ENCODE measurements at places on chromosomes 5 and 9.

DNA sequence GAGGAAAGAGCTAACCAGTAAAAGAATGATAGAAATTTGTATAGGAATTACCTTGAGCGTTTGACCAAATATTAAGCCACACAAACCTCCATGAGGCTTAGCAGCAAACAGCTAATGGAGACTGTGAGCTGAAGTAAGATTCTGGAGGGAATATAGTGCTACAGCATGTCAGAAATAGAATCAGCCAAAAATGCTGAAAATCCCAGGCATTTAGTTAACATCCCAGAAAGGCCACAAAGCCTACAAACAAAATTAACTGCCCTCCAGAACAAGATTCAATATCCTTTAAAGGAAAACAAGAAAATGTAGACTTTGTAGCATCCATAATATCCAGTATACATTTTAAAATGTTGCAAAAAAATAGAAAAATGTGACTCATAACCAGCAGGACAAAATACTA is 257.8 kb upstream of the TUSC1 start:
- DNase-seq = no peak

GRCh38 chr5:51214746-51215145 is 168.5 kb upstream of the ISL1 start:
- no peak for DNase-seq

- DNase-seq = no peak
Measured at GRCh38 chr9:80797831-80798688, 891.3 kb downstream of the TLE1 start.

GRCh38 chr9:134258828-134259546 is 67.3 kb upstream of the RXRA start:
- no peak for DNase-seq

DNA sequence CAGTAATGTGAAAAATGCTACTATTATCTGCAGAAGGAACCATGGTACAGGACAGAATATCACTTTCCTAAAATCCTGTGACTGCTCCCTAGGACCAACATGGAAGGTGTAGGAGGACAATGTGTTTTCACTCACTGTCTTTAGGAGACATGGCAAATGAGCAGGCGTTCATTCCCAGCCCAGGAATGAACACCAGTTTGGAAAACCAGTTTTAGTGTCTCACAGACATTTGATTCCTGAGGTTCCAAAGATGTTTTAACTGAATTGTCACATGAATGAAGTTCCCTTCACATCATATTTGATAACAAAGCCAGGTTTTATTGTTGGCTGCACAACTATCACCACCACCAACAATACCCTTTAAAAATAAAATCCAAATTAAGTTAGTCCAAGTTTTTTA is 178.2 kb downstream of the ENC1 start:
- DNase-seq = no peak

DNA sequence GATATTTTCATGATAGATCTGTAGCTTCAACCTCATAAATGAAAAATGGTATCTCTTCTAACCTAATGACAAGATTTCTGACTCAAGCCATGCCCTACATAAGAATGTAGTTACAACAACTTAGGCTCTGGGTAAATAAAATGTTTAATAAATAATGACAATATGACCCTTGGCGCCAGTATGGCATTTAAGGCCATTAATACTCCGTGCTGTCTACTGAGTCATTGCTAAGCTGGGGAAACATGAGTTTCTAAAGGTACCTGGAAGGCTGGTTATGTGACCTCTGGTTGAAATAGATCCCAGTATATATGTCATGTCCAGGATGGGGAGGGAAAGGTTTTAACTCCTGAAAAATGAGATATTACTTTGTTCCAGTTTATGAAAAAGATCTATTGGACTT is 58.0 kb upstream of the CEMIP2 start:
- no peak for DNase-seq

- DNase-seq = no peak
Measured at GRCh38 chr5:19547640-19548039, 440.4 kb downstream of the CDH18 start.

DNA sequence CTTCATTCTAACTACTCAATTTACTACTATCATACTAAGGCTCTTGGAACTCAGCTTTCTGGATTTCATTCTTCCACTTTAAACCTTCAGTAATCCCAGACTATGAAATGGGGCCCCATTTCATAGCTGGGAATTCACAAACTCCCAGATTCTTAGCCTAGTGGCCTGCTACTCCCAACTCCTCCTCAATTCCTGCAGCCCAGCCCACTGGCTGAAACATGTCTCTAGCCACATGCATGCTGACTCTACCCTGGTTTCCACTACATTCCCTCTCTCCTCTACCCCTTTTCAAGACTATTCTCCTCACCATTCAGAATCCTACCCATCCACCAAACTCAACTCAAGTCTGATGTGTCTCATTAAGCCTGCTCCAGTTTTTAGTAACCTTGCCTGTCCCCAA is 370.6 kb downstream of the BNC2 start:
- no peak for DNase-seq

- DNase-seq = no peak
Measured at GRCh38 chr9:104836235-104836634, 72.3 kb downstream of the NIPSNAP3B start.

DNA sequence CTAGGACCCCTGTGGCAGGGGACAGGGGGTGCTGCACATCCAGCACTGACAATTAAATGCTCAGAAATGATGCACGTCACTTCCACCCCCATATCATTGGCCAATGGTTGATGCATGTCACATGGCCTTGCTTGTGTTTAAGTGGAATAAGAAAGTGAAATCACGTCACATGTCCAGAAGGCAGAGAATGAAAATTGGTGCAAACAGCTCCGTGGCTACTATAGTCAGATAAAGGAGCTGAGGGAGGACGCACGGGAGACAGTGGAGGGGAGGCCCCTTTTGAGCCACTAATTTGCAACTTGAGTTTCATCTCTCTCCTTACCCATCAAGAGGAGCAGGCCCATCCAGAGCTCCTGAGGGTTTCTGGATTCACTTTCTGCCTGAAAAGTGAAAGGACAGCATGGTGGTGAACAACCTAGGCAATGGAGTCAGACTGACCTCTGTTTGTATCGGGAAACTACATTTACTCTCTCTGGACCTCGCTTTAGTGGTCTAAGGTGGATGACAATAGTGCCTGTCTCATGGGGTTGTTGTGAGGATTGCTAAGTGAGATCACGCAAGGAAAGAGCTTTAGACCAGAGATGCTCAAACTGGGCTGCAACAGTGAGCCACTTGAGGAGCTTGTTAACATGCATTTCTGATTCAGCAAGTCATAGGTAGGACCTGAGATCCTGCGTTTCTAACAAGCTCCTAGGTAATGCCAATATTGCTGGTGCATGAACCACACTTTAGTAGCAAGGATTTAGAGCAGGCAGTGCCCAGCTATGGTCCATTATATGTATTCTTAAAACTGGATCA is 133.9 kb upstream of the ADRA1B start:
- DNase-seq = no peak

DNA sequence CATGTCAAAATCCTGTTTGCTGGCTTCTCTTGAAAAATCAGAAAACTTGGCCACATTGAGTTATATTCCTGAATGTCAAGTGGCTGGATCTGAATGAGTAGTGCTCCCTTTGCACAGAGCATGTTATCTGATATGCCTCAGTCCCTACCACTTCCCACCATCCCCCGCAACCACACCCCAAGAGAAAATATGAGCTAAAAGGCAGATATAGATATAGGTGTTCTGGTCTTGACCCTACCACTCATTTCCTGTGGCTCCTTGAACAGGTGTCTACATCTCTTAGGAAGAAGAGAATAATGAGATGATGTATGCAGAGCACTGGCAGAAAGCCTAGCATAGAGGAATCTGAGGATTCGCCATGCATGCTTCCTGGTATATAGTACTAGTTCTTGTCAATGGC is 6.6 kb upstream of the CYSTM1 start:
- DNase-seq = no peak

- no peak for DNase-seq
Measured at GRCh38 chr9:136687721-136688223, 515 bp upstream of the AGPAT2 start.

GRCh38 chr9:71121275-71122021 is at the start of gene TRPM3:
TRPM3 (minus strand) TSS chr9:71121621; CDS start chr9:71121354, 267 bp downstream.
- DNase-seq = no peak
